NCI-H146 (cell line): ENCODE measurements at places on chromosomes 7 and 10.
A peak's percentile ranks its signal among the peaks of the same experiment; 100 is the strongest.

DNA sequence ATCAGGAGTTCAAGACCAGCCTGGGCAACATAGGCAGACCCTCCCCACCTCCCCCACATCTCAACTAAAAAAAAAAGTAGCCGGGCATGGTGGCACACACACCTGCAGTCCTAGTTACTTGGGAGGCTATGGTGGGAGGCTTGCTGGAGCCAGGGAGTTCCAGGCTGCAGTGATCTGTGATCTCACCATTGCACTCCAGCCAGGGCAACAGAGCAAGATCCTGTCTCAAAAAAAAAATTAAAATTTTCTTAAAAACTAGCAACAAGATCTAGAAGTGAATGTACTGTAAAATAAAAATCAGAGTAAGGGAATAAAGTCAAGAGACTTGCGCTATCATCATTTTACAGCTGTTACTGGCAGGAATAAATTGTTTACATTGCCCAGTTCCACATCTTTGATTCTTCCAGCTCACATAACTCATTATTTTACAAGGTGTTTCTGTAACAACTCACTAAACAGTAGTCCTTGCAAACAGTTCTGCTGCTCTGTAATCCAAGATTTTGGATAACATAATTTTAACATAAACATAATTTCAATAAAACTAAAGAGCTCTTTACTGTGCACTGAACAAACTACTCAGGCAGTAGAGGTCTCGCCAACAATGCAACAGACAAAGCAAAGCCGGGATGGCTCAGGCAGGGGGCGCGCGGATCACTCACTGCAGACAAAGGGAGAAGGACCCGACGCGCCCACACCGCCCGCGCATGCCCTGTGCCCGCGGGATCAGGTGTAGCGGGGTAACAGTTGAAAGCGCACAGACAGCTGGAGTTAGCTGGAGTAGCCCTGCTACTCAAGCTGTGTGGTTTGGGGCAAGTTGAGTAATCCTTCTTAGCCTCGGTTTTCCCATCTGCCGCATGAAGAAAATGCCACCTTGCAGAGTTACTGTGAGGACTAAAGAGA, 73.3 kb upstream of the NFE2L3 start:
- peak; percentile 91 for DNase-seq

DNA sequence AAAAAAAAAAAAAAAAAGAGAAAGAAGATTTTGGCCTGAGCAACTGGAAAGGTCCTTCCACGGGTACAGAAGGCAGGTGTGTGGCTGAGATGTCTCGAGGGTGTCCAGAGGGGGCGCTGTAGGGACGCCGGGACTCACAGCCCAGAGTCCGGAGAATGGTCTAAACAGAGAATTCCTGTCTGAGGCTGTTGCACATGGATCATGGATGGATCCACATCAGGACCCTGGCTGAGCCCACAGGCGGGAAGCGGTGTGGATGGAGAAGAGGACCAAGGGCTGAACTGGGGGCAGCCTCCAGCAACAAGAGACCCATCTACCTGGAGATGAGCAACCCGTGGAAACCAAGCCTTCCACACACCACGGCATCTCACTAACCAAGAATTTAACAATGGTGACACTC, 55.0 kb downstream of the PKD1L1 start:
- no peak for DNase-seq

GRCh38 chr7:151115121-151115835, 29.0 kb downstream of the AGAP3 start:
- no peak for DNase-seq

DNA sequence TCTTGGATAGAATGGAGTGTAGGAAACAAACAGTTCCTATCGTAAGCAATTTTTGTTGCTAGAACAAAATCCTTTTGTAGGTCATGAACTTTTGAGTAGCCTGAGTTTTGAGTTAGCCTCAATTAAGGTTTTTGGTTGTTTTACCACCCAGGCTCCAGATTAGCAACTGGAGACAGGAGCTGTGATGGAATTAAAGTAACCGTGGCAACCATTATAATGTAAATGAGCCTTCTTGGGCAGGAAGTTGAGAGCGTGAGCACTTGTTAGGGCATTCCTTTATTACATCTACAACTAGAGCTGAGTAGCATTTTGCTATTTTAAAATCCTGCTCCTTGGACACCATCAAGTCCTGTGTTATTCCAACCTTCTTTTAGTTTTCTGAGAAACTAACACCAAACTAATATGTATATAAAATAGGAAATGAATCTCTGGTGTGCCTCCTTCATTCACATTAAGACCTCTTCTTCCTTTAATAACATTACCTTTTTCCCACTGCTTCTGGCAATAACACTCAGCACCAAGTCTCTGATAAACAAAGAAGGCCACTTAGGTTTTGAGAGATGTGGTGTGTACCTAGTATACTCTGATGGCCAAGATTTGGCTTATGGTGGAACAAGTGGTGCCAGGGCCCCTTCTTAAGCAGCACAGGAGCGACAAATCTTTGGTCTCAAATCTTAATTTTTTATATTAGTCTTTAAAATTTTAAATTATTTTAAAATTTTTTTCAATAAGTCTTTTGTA, 34.0 kb downstream of the AHCYL2 start:
- peak; percentile 21 for DNase-seq

DNA sequence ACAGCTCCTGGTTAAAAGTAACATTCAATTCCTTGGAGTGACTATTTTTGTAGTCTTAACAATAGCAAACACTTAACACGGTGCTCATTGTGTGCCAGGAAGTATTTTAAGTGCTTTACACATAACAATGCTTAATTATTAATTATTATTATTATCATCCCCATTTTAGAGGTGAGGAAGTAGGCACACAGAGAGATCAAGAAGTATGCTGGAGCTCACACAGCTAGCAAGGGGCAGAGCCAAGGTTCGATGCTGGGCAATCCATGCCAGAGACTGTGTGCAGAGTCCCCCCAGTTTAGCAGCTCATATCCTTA, 48.2 kb upstream of the SMNDC1 start:
- DNase-seq = no peak

DNA sequence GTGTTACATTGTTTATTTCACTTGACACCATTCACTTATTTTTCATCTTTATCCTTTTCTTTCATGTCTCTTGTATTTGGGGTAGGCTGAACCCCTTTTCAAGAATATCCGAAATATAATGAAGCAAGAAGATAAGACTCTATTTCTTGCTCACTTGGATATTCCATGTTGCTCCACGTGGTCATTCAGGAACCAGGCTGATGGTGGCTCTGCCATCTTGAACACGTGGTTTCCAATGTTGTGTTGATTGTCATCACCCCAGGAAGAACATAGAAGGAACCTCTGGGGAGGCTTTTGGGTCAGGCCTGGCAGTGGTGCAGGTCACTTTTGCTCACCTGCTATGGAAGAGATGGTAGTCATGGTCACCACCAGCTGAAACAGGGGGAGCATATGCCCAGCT, 9.3 kb upstream of the GALNTL5 start:
- no peak for DNase-seq

GRCh38 chr7:142357953-142358520, 100.2 kb upstream of the PRSS58 start:
- peak; percentile 16 for DNase-seq

GRCh38 chr7:27174874-27175625, 930 bp upstream of the HOXA10 start:
- no peak for DNase-seq

DNA sequence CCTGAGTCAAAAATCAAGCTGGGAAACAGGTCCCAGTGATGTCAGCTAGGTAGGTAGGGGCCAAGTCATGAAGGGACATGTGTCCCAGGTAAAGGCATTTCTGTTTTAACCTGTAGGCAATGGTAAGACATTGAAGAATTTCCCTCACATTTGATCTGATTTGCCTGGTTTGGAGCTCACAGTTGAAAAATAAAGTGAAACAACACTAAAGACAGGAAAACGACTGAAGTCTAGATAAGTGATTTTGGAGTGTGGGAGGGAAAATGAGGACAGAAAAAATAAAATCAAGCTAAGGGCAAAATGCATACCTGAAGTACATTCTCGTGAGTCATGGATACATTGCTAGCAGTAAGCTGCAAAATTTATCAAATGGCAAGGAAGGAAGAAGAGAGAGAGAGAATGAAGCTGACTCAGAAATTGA, 169.9 kb downstream of the SKIDA1 start:
- DNase-seq = no peak

- DNase-seq = no peak
Measured at GRCh38 chr10:58030208-58030607, 237.5 kb downstream of the IPMK start.

DNA sequence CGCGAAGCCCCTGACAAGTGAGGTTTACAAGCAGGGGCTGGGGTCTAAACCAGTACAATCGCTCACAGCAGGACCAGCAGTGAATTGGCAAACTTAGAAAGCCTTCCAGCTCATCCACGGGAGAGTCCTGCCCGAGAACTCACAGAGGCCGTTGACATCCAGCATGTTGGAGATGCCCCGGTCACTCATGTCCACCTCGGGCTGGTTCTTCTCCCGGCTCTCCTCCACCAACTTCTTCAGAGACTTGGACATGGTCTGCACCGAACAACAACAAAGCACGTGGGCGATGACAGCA, 447 bp downstream of the RSU1 start:
- no peak for DNase-seq

- DNase-seq = no peak
Measured at GRCh38 chr7:26188206-26188956, 12.2 kb downstream of the HNRNPA2B1 start.

- DNase-seq = no peak
Measured at GRCh38 chr7:70052691-70053090, 454.4 kb downstream of the AUTS2 start.

DNA sequence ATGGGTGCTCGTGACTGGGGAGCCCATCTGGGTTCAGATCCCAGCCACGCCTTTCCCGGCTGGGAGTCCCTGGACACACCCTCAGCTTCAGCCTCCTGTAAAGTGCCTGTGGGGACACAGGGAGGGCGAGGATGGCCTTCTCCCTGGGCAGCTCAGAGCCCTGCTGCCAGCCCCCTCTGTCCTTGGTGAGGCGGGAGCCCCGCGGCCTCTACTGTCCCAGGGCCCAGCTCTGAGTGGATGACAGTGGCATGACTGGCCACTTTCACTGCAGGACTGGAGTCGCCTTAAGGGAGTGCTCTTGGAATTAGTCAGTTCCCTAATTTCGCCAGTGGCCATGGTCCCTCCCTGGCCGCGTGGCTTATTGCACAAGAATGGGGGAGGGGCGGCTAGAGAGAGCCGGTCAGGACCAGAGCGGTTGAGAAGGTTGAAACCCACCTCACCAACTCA, 4.6 kb downstream of the BRI3 start:
- no peak for DNase-seq

GRCh38 chr7:27339478-27339877, 96.9 kb downstream of the EVX1 start:
- DNase-seq = no peak

DNA sequence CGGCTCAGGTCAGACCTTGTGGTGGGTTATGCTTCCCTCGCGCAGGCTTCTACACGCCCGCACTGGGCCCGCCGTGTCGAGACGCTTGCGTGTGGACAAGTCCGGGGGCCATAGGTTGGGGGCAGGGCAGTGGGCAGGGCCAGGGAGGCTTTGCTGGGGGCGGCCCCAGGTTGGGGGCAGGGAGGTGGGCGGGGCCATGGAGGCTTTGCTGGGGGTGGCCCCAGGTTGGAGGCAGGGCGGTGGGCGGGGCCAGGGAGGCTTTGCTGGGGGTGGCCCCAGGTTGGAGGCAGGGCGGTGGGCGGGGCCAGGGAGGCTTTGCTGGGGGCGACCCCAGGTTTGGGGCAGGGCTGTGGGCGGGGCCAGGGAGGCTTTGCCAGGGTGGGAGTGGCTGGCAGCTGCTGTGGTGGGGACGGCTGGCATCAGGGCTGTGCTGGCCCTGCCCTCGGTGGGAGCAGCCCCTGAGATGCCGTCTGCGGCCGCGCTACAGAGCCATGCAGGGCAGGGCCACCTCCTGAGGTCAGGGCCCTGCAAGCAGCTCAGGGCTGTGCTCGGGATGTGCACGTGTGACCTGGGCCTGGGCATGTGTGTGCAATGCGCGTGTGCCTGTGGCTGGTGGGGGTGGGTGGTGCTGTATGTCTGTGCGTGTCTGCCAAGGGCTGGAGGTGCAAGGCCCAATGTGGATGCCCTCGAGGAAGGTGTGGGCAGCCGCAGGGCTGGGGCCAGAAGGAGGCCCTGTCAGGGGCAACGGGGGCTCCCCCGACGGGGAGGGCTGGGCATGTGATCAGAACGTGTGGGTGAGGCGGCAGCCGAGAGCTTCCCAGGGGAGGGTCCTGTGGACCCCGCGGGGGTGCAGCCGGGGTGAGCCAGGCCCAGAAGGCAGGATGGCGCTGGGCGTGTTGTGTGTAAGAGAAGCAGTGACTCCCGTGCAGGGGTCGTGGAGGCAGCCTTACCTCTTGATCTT, 72.5 kb upstream of the NKX6-2 start:
- no peak for DNase-seq

GRCh38 chr10:23362069-23362830, 17.7 kb upstream of the C10orf67 start:
- no peak for DNase-seq

- no peak for DNase-seq
Measured at GRCh38 chr10:123479640-123480039, 186.5 kb upstream of the GPR26 start.

- no peak for DNase-seq
Measured at GRCh38 chr7:29922921-29923700, 66.5 kb downstream of the SCRN1 start.

GRCh38 chr10:132867801-132868644, 74.3 kb downstream of the CFAP46 start:
- no peak for DNase-seq

GRCh38 chr10:105183536-105183935, 542.4 kb downstream of the SORCS3 start:
- no peak for DNase-seq

GRCh38 chr7:129610709-129611245, 743 bp upstream of the NRF1 start:
- DNase-seq = peak; percentile 57

DNA sequence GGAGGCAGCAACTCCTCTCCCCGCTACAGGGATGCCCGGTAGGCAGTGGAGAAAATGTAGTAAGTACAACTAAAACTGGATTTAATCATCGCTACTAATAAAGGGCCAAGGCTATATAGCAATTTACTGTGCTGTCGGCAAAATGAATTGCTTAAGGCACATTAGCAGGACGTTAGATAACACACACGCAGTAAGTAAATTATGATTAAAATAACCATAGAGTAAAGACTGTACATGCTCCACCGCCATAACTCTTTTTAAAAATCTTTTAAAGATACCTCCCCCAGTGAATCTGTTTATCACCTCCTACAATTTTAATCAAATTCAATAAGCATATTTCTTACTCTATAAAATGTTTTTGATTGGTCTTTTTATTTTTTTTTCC, 371.4 kb upstream of the MGMT start:
- DNase-seq = no peak

DNA sequence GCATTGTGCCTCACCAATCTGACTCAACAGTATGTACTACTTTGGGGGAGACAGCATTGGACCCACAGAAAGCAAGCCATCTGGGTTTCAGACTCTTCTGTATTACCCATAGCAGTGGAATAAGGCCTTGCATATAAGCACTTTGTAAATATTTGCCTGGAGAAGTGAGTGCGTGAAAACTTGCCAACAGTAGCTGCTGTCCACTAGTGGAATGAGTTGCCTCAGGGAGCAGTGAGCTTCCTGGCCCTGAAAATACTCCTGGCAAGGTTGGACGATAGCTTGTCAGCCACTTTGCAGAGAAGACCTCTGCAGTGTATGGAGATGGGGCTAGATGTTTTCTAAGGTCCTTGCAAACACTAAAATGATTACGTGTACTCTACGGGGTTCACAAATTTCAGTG, 21.6 kb downstream of the GARS1 start:
- DNase-seq = no peak

GRCh38 chr10:111204838-111205237, 128.0 kb downstream of the ADRA2A start:
- no peak for DNase-seq
